ENCODE measurements at places on chromosomes 2 and 18.

DNA sequence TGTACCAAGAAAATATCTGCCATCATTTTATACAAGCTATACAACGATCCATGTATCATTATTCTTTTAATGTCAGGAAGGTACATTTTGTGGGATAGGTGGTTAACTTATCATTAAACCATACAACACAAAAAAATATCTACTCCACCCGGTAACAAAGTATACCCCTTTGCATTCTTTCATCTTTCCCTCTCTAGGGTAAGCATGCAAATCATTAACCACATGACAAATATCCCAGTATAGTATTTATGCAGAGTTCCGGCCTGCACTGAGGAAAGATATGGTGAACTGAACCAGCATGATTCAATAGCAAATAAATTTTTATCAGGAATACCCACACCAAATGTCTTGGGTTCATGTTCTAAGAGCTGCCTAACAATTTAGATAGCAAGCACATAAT lies 22.5 kb upstream of the SULT1C2 start:
- DNase-seq = no peak

DNA sequence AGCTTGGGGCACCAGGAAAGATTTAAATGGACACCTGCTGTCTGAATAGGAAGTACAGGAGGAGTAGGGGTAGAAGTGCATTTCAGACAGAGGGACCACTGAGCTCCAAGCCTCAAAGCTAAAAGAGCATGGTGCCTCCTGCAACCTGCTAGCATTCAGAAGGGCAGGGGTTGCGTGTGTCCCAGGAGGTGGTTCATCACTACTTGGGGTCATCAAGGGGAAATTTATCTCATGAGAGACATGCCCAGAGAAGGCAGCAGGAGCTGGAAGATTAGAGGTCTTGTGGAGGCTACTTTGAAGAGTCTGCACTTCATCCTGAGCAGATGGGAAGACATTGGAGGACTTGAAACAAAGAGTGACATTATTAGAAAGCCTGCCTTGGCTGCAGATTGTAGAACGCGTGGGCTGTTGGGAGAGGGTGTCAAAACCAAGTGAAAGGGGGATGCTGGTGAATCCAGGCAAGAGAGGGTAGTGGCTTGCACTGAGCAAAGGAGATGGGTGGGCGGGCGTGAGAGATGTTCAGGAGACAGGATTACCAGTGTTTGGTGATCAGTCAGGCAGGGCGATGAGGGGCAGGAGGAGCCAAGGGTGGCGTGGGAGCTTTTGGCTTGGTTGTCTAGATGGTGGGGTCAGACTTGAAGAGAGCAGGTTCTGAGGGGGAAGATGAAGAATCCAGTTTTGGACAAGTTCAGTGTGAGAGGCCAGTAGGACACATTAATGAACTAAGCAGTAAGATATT lies 154.0 kb downstream of the DYSF start:
- DNase-seq = no peak

DNA sequence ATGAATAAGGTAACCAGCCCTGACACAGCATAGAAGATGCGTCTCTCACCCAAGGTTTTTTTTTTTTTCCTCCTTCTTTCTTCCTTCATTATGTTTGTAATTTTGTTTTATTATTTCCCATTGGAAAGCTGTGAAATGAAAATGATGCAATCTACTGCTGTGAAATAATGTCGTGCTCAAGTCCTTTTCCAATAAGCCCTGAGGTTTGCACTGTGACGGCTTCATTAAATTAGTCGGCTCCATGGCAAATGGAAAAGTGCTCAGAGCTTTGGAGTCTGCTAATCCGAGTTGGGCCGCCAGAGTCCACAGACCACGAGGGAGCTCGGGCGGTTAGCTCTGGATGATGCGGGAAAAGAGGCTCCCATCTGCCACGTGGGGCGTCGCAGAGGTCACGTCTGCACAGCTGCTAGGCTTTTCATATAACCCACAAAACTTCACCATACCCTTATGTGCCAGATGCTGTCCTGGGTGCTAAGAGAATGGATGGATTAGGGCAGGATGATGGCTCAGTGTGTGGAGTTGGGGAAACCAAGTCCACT lies 92.3 kb upstream of the CAPN13 start:
- no peak for DNase-seq

GRCh38 chr2:66565291-66565690 lies 130.4 kb downstream of the MEIS1 start:
- DNase-seq = no peak

DNA sequence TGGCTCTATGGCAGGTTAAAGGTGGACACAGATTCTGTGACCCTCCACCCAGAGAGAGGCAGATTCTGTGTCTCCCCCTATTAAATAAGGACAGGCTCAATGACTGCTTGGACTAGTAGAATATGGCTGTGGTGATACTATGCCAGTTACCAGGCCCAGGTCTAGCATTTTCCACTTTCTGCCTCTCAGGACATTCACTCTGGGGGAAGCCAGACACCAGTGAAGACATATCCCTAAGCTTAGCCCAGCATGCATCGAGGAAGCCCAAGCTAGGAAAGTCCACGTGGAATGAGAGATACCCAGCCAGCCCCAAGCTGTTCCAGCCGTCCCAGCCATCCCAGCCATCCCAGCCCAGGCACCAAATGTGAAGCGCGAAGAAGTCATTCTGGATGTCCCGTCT lies 40.3 kb downstream of the ST6GAL2 start:
- no peak for DNase-seq
